Activated naive CD4-positive, alpha-beta T cell treated with anti-CD3 and anti-CD28 coated beads, Interleukin-2, amount 50 U/mL, for 72 hours (primary cell): ENCODE measurements at places on chromosomes 2 and 18. TPM values are rescaled to one million over a fixed set of nuclear protein-coding genes. Genes with fewer than 3 reads are reported as not detected.

Gene TMEM163
- total RNA-seq: 0.16 TPM

Gene MLPH
- not detected for total RNA-seq

Gene RND3
- not detected for total RNA-seq

DNA sequence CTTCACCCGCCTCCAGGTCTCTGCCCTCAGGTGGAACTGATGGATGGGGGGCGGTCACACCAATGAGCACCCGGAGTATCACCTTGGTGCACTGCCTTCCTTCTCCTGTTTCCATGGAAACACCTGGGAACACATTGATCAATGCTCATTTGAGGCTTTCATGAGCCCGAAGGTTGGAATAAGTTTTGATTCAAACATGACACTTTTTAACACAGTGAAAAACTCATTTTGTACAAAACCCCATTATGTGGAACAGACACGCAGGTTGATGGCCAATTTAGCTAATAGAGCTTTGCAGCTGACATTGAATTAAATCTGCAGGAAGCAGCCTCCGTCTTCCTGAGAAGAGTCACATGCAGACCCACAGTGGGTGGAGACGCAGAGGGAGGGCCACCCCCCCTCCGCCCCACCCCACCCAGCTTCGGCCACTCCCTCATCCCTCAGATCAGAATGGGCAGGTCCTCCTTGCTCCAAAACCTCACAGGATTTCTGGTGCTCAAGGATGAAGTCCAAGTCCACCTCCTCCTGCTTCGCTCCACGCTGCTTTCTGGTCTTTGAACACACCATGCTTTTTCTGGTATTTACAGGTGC, 96.0 kb upstream of the MYCN start:
- no peak for DNase-seq

DNA sequence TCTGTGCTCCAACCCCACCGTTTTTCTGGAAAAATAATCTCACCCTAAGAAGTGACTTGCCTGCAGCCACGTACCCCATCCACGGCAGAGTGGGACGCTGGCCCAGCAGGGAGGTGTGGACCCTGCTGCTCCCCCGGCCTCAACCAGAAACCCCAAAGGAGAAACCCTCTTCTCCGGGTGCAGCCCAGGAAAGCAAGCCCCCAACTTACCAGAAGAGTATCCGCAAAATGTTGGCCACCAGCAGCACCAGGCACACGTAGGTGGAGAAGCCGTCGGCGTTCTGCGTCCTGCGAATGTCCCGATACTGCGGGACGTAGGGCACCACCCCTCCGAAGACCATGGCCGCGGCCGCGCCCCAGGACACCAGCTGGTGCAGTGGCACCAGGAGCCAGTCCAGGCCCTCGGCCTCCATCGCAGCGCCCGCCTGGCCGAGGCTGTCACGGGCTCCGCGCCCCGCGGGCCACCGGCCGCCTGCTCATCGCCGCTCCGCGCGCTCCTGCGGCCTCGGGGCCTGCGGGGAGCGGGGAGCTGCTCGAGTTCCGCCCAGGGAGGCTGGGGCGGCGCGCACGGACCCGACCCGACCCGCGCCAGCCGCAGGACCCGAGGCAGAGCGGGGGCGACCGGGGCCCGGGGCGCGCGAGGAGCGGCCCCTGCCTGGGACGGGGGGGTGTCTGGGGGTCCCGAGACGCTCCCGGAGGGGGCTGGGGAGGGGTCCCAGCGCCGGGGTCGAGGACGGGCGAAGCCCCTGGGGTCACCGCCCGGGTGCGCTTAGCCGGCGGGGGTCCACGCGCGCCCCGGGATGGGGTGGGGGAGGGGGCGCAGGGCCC, 725 bp downstream of the SLC66A2 start:
- DNase-seq: no peak

DNA sequence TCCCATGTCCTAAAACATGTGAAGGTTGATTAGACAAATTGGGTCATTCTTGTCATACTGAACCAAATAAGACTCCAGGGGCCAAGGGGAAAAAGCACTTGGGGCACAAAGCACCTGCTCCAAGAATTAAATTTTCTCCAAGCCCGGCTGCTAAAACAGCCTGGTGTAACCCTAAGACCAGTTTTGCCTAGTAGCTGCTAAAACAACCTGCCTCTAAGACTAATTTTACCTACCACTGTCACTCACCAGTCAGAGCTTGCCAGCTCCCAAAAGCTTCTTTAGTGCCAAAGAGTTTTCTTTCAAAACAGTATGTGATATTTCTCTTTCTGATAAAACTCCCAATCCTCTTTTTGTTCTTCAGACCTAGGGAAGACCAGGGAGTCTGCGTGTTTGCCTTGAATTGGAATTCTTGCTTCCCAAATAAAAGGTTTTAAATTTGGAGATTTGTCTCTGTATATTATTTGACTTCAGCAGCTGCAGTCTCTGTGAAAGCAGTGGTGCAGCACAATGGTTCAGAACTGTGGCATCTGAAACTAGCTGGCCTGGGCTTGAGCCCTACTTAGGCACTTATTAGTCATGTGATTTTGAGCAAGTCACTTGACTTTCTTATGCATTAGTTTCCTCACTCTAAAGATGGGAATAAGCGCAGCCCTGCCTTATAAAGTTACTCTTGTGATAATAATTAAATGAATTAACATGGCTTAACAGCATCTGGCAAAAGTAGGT, 16.2 kb upstream of the APOB start:
- DNase-seq: no peak

GRCh38 chr2:149715005-149715592, 127.5 kb upstream of the MMADHC start:
- DNase-seq: no peak

DNA sequence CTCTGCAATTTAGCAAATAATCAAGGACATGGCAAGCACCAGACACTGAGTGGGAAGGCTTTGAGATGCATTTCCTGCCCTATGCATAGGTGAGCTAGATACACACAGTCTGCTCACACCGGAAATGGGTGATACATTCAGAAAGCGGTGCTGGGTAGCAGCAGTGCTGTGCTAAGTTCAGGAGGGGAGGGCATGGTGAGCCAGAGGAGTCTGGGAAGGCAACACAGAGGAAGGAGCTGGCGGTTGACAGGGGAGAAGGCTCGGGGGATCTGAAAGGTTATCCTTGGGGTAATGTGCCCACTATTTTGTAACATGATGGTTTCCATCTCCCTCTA, 57.4 kb upstream of the EPAS1 start:
- DNase-seq: peak; percentile 57

- no peak for DNase-seq
These were observed 110.3 kb downstream of the EPC2 start for GRCh38 chr2:148754864-148755263.

DNA sequence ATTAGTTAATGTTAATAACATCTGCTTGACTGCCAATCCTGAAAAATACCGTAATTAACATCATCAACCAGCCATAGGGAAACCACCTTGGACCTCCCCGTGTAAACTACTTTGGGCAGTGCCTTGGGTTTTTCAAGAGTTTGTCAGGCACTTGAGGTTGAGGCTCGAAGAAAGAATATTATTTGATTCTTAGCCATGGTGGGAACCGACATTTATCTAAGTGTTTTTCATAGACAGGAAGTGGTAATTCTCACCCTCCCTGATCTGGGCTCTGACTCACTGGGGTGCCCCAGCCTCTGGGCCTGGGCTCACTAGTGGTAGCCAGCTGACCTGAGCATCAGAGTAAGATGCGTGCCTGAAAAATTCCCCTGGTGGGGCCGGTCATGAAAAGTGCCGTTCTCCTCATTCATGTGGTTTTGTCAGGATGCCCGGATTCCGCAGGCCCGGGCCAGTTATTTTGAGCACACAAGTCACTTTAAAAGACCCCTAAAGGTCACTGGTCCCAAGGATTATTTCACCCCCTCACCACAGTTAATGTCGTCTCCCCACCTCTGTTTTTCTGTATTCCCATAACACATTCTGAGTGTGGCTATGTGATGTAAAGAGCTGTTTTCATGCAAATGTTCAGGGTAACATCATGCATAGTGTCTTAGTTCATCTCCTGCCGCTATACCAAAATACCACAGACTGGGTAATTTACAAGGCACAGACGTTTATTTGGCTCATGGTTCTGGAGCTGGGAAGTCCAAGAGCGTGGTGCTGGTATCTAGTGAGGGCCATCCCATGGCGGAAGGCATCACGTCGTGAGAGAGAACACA, 21.6 kb upstream of the SPATA3 start:
- peak; percentile 94 for DNase-seq
